GM23248 (cell line): ENCODE measurements at places on chromosomes 12 and 14. TPM values are rescaled to one million over a fixed set of nuclear protein-coding genes. Genes with fewer than 3 reads are reported as not detected.

The CDK4 gene
- 133 and 152 TPM in 2 replicates for total RNA-seq

The ASCL1 gene
- total RNA-seq: not detected in 2 replicates

The ASCL4 gene
- total RNA-seq: not detected in 2 replicates

The KCNH3 gene
- not detected in 2 replicates for total RNA-seq

The IGF1 gene
- total RNA-seq: 1.4 and 2.9 TPM in 2 replicates

The SPTB gene
- total RNA-seq: 0.11 and 0.51 TPM in 2 replicates

The GPR84 gene
- total RNA-seq: not detected in 2 replicates

The KRT75 gene
- total RNA-seq: not detected in 2 replicates

The PLA2G1B gene
- not detected in 2 replicates for total RNA-seq

The RAD9B gene
- total RNA-seq: 0.13 and 0.97 TPM in 2 replicates

The TAS2R50 gene
- total RNA-seq: 0.32 TPM in 1 of 2 replicates, not detected in the other

The GALNT16 gene
- 1.4 and 4.2 TPM in 2 replicates for total RNA-seq

The DLST gene
- total RNA-seq: 60.8 and 88.1 TPM in 2 replicates
